ENCODE measurements at places on chromosomes 3 and 15.

- DNase-seq, result no peak
Measured at GRCh38 chr15:32722136-32722535, 4.3 kb downstream of the GREM1 start.

DNA sequence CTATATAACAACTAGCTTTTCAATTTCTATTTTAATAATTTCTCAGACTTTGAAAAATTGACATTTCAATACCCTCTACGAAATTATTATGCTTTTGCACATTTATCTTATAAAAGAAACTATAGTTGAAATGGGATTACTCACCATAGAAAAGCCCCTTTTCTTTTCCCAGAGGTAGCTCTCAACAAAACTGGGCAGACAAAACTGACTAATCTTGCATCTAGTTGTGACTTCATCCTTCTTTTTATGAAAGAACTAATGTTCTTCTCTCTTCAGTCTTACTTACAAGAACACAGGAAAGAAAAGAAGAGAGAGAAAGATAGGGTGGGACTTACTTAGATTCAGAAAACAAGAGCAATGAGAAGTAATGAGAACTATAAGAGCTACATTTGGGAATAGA is 61.0 kb downstream of the GPR160 start:
- no peak for DNase-seq

DNA sequence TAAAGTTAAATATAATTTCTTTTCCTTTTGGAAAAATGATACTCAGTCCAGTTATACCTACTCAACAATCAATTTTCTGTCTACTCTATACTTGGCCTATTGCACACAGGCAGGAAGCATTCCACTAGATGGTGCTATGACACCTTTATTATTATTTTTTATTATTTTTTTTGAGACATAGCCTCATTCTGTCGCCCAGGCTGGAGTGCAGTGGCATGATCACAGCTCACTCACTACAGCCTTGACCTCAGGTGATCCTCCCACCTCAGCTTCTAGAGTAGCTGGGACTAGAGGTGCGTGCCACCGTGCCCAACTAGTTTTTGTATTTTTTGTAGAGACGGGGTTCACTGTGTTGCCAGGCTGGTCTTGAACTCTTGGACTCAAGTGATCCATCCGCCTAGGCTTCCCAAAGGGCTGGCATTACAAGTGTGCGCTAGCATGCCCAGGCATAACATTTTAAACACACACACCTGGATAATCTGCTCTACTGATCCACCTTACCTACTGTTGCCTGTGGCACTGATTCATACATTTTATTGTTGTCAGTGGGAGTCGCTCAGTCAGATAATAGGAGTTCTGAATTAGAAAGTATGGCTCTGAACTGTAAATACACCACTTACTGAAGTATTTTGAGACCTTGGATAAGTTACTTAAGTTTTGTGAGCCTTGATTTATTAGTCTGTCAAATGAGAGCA is 56.2 kb downstream of the EIF3J start:
- no peak for DNase-seq

GRCh38 chr3:183189641-183190040 is 27.1 kb upstream of the LAMP3 start:
- no peak for DNase-seq

DNA sequence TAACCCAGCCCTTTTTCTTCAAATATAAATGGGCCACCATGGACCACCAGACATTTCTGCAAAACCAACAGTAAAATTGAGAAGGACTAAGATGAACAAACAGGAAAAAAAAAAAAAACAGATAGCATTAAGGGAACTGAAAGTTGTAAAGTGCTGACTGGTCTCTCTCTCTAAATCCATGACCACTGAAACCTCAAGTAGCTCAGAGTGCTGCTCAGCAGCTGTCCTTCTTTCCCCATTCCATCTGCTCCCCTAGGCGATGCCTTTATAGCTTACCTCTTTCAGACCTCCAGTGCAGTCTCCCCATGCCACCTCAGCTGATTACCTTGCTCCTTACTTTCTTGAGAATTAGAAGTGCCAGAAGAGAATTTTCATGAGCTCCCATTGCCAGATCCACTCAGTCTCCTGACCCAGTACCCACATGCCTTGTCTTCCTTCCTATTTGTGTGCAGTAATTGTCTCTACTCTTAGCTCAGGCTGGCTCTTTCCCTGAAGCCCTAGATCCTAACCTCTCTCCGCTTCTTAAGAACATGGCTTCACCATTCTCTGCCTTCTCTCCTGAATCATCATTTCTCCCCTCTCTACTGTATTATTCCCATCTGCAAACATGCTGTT is 23.9 kb upstream of the XIRP1 start:
- DNase-seq, result no peak

- no peak for DNase-seq
Measured at GRCh38 chr15:28936081-28936480, 50.3 kb downstream of the APBA2 start.

- no peak for DNase-seq
Measured at GRCh38 chr3:56904552-56905215, 102.9 kb upstream of the ARHGEF3 start.

DNA sequence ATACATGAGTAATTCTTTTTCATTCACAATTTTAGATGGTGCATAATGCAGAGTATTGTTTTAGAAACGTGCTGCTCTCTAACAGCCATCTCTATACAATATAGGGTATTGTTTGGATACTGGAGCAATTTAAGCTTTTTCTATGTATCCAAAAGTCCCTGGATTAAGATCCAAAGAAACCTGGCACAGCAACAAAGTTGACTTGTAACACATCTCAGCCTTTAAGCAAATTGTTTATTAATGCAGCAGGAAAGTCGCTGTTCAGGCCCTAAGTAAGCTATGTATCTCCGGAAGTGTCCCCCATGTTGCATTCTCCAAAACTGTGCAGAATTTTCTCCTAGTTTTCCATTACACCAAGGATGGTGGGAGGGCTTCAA is 7.3 kb downstream of the VGLL4 start:
- DNase-seq, result no peak

DNA sequence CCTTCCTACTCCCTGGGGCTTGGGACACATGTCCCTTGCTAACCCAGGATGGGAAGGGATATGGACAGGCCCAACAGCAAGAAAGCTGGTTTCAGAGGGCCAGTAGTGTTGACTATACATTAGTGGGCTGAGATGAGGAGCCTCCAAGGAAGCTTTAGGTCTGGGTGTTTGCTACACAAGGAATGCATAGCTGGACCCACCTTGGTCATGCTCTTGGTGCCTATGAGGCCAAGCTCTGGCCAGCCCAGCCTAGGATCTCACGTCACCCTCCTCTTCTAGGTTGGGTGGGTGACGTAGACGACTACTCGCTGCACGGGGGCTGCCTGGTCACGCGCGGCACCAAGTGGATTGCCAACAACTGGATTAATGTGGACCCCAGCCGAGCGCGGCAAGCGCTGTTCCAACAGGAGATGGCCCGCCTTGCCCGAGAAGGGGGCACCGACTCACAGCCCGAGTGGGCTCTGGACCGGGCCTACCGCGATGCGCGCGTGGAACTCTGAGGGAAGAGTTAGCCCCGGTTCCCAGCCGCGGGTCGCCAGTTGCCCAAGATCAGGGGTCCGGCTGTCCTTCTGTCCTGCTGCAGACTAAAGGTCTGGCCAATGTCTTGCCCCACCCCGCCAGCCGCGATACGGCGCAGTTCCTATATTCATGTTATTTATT is 653 bp upstream of the WDR6 start:
- no peak for DNase-seq

DNA sequence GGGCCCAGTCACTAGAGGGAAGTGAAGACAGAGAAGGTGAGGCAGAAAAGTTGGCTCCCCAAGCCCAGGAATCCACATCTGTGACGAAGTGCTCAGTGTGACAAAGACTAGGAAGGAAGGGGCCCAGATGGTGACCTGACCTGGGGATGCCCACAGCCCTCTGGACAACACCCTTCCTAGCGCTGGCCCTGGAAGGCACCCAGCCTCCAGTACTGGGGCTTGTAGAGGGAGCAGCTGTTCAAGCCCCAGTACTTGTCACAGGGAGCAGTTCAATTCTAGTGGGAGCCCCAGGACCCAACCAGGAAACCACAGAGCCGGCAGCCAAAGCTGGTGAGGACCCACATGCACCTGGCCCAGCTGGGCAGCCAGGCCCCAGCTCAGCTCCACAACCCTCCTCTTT is 190.8 kb downstream of the XXYLT1 start:
- DNase-seq, result no peak

DNA sequence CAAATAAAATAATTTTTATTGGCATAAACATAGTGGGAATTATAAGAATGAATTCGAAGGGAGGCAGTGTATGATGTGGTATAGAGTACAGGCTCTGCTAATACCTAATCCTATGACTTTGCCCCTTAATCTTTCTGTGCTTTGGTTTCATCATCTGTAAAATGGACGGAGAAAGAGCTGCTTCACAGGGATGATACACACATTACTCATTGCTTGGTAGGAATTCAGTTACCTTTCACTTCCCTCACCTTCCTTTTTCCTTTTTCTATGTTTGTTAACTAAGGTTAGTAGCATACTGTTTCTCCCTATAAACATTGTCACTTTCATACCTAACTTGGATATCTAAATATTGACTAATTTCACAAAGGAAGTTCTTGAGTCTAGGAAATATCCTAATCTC is 36.2 kb downstream of the LEKR1 start:
- no peak for DNase-seq

- DNase-seq, result no peak
Measured at GRCh38 chr3:166243511-166243910, 406.3 kb upstream of the BCHE start.

DNA sequence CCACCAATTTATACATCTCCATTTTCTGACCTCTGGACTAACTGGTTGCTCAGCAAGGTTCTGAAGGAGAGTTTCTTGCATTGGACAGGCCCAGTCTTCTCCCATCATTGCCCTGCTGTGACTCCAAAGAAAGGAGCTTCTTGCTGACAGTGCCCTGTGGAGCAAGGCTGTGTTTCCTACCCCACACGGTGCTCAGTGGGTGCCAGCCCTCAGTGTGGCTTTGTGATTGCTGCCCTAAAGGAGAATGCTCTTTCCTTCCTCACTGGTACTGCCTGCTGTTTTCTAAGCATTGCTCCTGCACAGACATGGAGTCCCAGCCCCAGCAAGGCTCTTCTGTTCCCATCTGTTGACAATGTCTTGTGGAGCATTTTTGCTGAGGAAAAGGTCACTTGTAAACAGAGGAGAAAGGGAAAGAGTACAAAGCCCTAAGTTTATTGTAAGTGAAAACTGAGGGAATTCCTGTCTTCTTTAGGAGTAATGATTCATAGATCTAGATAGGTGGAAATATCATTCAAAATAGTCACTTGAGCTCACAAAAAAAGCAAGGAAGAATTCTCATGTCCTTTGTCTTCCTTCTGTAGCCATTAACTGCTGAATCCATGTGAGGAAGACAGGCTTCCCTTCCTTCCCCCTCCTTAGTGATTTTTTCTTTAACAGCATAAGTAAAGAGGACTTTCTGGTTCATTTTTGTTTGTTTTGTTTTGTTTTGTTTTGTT is 62.9 kb downstream of the HMG20A start:
- no peak for DNase-seq

GRCh38 chr3:195042743-195043606 is 228.0 kb downstream of the XXYLT1 start:
- no peak for DNase-seq

GRCh38 chr3:47000198-47000815 is 20.8 kb downstream of the NBEAL2 start:
- DNase-seq, result no peak

- no peak for DNase-seq
Measured at GRCh38 chr15:70703096-70703878, 60.1 kb downstream of the UACA start.

DNA sequence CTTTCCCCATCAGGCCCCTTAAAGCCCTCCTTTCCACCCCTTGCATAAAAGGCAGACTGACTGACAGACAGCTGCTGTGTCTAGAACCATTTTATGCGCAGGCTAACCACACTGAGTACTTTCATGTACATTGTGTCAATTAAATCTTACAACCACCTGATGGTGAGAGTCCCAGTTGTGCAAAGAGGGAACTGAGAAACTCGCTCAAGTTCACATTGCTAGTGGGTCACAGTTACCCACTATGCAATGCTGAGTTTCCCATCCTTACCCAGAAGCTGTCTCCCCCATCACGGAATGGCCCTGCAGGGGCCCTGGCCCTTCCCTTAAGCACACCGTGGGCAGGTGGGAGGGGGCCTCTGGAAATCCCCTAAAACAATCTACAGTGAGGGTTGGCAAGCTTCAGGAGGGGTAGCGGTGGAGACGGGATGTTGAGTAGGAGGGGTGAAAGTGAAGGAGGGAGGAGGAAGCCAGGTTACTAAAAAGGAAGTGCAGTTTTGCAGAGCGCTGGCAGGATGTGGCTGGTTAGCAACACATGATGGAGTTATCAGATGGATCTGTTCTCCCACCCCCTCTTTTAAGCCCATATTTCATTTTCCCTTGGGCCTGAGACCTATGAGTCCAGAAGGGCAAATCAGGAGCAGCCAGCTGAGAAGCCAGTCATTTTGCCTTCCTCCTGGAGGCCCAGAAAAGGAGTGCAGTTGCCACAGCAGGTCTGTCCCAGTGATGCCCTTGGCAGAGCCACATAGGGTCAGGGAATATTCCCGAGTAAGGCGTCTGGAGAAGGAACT is 30.0 kb downstream of the STARD5 start:
- DNase-seq, result no peak

DNA sequence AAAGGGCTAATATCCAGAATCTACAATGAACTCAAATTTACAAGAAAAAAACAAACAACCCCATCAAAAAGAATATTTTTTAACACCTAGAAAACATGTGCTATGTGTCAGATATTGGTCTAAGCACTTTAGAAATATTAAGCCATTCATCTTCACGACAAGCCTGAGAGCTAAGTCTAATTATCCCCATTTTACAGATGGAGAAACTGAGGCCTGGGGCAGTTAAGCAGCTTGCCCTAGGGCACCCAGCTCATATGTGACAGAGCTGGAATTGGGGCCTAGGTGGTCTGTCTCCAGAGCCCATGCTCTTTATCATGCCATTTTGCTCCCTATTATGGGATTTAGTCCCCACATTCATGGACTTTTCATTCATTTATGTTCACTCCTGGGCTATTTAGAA is 92.8 kb downstream of the CYP19A1 start:
- no peak for DNase-seq

GRCh38 chr3:155323063-155323666 is 29.7 kb upstream of the STRIT1 start:
- peak; percentile 61 for DNase-seq

DNA sequence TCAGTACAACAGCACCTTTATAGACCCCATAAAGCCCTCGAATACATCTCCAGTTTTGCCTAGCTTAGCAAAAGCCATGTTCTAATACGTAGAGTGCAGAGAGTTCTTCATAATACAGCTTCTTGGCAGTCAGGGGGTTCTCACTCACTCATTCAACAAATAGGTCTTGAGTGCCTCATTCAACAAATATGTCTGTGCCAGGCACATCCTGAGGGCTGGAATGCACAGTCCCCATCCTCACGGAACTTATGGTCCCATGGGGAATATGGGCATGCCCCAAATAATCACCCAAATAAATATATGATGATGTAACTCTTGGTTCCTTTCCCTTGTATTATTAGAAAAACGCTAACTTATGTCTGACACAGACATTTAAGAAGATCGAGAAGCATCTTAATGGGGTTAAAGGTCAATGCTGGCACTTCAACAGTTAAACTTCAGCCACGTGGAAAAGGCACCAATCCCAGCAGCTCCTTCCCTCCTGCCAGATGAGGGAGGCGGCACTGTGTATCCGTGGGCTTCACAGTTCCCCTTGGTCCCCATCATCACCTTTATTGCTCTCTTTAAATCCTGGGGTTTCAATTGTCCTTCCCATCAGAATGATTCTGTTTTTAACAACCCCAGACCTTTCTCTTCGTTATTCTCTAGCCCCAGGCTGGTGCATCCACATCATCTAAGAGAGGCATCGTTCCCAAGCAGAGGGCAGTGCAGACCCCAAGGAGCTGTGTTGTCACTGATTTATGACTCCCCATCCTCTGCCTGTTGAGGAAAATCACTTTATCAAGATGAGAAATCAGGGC is 18.9 kb upstream of the SEMA5B start:
- DNase-seq, result no peak
